Omental fat pad (tissue), 4 donors: ENCODE measurements at places on chromosomes 3 and 15.

GRCh38 chr3:29381595-29381994, 100.7 kb downstream of the RBMS3 start:
- no peak for DNase-seq

- no peak for DNase-seq
These were observed 11.5 kb downstream of the LIPC start for GRCh38 chr15:58443308-58443707.

DNA sequence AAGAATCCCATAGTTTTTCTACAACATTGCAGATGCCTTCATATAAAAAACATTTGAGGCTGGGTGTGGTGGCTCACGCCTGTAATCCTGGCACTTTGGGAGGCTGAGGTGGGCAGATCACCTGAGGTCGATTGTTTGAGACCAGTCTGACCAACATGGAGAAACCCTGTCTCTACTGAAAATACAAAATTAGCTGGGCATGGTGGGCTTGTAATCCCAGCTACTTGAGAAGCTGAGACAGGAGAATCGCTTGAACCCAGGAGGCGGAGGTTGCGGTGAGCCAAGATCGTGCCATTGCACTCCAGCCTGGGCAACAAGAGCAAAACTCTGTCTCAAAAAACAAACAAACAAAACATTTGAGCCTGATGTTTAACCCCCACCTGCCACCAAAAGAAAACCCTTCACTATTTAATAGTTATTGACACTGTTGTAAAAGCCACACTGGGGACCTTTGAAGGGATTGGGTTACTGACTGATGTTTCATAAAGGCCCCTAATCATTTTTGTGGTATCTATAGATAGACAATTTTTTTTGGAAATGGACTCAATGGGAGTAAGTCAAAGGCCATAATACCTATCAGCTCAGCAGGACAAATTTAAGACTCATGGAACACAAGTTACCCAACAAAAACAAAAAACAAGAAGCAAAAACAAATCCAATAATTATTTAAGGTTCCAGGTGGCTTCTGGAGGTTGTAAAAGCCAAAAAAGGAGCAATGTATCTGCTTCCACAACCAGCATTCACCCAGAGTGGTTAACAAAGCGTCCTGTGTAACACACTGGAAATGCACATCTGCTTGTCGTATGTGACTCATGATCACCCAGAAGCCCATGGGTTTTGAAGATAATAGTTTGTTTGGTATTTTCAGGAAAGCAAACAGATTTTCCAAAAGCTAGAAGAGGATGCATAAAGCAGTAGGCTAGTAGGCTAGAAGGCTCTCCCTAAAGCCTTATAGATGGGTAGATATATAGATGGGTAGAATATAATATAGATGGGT, 41.2 kb downstream of the CDCP1 start:
- no peak for DNase-seq

DNA sequence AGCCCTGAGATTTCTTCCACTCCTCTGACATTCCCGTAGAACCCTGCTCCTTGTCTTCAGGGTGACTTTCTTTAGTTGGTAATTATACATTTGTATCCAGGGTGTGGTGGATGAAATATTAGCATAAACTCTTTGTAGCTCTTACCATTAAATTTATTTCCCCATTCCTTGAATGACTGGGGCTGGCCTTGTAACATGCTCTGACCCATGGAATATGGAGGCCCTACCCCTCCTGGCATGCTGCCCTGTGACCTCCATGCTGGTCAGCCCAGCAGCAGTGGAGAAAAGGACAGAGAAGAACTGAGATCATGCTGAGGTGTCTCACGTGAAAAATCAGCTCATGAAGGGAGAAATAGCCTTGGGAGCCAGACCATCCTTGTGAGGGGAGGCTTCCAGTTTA, 96.1 kb upstream of the PROK2 start:
- DNase-seq, result no peak

GRCh38 chr3:39850716-39851032, 41.3 kb downstream of the MYRIP start:
- no peak for DNase-seq

DNA sequence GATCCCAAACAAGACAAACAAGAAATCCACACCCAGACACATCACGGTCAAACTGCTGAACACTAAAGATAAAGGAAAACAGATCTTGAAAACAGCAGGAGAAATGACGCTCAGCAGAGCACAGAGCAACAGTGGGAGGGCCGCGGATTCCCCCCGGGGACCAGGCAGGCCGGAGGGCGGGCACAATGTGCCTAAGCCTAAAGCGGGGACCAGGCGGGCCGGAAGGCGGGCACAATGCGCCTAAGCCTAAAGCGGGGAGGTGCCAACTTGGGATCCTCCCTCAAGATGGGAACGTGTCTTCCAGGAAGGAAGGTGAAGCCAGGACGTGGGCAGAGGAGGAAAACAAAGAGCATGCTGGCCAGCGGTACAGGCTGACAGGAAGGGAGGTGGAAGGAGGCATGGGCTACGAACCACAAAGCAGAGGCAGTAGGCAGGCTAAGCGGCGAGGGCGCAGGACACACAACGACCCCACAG, 31.1 kb downstream of the CYFIP1 start:
- peak; percentile 32 for DNase-seq

GRCh38 chr15:89845305-89845893, 30.7 kb upstream of the ANPEP start:
- DNase-seq, result no peak

DNA sequence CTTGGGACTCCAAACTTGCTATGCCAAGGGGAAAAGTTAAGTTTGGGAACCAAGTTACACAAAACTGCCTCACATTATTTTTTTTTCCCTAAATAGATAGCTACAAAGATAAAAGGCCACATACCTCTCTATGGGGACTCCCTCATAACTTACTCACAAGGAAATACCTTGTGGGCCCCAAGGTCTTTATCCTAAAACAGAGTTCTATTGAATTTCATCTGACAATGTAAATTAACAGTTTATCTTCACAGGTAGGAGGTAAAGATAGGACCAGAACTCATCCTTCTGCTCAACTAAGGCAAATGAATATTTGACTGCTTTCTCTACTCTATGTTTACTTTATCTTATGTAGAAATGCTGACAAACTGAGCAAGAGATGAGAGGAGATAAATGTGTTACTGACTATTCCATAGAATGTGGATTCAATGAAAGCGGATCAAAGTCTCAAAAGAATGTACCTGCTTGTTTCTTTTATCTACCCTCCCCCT, 1278.0 kb downstream of the OTOL1 start:
- DNase-seq, result no peak

GRCh38 chr3:59115364-59116232, 65.8 kb upstream of the CFAP20DC start:
- DNase-seq, result no peak

DNA sequence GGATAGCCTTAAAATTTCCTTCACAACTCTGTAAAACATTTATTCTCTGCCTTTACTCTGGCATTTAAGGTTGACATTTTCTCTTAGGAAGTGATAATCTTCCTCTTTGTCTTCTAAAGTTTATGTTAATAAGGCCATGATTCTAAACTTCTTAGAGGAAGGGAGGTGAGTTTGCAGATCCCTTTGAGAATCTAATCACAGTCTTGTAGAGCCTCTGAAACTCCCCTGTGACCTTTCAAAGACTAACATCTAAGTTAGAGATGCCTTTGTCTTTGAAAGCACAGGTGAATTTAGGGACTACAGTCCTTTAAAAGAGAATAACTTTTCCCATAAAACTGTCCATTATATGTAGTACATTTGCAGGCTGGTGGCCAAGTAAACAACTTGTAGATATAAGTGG, 115.1 kb downstream of the PLCL2 start:
- no peak for DNase-seq

DNA sequence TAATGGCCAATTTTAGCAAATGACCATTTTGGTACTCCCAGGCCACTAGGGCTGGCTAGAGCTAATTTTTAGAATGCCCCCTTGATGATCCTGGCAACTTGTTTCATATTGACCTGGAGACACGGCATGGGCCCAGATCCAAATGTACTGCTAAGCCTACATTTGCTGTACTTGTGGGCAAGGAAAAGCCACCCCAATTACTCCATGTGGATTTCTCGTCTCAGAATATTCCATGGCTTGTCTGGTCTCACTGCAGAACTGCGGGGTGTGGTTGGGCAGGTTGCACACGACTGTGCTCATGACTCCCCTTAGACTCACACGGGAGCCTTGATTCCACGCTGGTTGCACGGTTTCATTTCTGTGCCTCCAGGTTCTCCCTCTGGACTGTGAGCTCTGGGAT, 140.9 kb downstream of the RPLP1 start:
- no peak for DNase-seq

DNA sequence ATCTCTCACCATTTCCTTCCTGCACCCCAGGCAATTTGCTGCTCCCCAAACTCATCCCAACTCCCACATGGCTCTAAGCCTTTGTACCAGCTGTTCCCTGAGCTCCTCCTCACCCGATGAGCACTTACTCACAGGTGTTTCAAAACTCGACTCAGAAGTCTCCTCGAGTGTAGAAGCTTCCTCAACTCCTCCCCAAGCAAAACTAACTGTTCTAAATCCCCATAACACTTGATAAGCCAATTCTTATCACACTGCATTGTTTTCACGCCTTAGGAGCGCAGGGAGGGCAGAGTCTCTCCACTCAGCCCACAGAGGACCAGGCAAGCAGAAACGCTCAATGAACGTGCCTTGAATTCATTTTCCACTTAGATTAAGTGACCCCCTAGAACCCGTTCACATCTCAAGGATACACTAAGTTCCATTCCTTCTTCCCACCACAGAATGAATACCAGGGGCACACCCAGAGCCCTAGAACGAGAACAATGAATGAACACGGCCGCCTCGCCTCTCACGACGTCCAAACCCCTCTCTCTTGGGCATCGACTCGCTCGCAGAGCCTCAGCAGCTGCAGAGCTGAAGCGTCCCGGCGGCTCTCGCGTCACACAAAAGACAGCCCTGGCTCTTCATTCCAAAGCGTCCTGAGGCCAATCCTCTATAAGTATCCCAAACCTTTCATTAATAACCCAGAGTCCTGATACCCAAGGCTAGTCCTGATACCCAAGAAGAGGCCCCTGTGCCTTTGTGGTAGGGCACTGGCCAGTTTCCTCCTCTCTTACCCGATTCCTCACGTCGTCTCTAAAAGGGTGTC, 1.1 kb downstream of the RAF1 start:
- DNase-seq, result no peak

GRCh38 chr3:150237490-150237889, 170.6 kb upstream of the TSC22D2 start:
- no peak for DNase-seq

DNA sequence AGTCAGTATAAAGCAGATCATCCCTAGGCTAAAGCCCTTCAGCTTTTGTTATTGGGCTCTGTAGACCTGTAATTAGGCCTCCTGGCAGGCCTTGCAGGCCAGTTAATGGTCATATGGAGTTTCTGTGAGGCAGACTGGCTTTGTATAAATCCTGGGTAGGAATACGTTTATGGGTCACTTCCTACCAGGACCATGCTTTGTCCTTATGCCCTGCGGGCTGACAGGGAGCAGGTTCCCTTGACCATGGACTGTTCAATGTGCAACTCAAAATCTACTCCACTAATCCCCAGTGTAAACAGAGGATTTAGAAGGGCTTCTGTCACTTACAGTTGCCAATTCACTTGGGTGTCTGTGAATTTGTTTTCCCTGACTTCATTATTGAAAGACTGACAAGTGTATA, 202.7 kb upstream of the MLF1 start:
- DNase-seq, result no peak

GRCh38 chr3:148974726-148975125, 16.6 kb upstream of the GYG1 start:
- no peak for DNase-seq

DNA sequence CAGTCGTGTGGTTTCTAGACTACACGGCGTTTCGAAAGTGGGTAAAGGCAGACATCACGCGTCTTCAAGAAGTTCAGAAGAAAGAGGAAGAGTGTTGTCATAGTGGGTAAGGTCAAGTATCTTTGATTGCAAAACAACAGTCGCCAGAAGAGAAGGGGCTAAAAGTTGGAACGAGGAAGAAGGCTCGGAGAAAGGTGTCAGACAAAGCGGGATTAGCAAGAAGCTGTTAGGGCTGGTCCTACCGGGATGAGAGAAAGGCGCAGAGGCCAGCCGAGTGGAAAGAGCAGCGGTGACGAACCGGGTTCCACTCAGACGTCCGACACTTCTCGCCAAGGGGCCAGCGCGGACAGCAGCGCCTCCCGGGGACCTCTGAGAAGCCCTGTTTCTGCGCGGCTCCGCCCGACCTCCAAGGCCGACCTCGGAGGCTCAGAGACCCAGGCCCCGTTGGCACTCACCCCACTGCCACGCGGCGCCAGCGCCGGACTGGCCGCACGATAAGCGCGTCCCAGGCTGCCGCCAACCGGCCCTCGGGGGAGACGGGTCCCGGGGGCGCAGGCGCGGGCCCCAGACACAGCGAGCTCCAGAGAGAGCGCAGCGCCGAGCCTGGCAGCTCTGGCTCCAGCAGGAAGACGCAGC, 436 bp downstream of the ADPGK start:
- no peak for DNase-seq

- DNase-seq, result no peak
These were observed 41.2 kb downstream of the ADIPOQ start for GRCh38 chr3:186883686-186884058.

DNA sequence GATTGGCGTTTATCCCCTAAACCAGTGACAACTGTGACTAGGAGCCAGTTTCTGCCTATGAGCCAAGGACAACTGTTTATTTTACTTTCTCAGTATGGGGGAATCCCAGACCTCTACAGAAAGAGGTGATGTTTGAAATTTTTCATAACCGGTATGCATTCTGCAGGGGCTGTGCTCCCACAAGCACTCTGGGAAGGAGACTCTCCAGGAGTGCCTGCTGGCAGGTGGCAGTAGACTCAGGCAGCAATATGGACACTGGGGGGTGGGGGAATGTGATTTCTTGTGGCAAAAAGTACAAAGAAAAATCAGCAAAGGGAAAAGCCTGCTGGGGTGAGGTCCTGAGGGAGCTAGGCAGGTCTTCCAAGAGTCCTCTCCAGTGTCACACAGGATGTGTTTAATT, 5.9 kb downstream of the TGM4 start:
- no peak for DNase-seq

GRCh38 chr3:156513619-156514018, 41.3 kb downstream of the SSR3 start:
- no peak for DNase-seq

DNA sequence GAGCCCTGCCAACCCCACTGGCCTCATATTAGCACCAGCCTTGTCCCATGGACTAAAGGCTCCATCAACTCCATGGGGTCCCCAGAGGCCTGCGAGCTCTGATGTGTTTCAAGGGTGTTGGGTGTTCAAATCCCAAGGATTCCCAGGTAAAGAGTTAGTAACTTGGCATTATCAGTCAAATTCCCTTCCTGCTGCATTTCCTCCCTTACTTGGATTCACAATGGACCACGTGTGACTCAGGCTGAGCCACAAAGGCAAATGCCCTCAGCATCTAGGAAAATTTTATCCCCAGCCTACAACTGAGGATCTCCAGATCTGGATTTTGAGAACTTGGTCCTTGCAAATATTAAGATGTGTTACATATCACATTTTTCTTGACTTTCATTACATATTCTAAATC, 58.8 kb downstream of the GADL1 start:
- no peak for DNase-seq

DNA sequence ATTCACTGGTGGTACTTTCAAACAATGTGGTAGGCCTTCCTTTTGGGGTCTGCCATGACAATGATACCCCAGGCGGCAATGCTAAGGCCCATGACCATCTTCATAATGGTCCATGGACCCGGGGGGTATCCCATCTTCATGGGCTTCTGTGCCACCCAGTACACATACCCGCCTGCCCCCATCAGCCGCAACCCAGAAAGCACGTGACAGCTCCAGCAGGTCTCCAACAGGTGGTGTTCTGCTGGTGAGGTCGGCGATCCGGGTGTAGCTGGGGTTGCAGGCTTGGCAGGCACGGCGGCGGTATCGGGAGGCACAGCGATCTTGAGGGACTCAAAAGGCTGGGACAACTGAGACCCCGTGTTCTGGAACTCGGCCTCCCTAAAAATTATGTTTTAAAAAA, 214.5 kb downstream of the SNRPN start:
- DNase-seq, result no peak
